ENCODE measurements at places on chromosomes 13 and 19.

DNA sequence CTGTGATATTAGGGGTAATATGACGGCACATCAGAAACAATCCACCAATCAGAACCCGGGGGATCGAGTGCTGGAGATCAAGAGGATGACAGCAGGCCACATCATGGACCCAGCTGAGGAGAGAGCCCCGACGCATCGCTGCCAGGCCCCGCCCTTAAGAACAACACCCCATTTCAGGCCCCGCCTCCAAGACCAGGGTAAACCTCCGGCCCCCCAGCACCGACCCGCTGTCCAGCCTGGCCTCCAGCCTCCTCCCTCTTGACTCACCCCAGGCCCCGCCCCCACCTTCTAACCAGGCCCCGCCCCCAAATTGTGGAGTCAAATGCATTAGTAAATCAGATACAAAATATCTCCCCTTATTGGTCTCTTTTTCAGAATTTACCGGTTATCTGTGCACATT is 4.7 kb upstream of the ZNF611 start:
- no peak for DNase-seq

DNA sequence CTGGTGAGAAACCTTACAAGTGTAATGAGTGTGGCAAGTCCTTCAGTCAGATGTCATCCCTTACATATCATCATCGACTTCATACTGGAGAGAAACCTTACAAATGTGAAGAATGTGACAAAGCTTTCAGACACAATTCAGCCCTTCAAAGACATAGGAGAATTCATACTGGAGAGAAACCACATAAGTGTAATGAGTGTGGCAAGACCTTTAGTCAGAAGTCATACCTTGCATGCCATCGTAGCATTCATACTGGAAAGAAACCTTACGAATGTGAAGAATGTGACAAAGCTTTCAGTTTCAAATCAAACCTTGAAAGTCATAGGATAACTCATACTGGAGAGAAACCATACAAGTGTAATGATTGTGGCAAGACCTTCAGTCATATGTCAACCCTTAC is 13.6 kb upstream of the ZNF765 start:
- DNase-seq = no peak

DNA sequence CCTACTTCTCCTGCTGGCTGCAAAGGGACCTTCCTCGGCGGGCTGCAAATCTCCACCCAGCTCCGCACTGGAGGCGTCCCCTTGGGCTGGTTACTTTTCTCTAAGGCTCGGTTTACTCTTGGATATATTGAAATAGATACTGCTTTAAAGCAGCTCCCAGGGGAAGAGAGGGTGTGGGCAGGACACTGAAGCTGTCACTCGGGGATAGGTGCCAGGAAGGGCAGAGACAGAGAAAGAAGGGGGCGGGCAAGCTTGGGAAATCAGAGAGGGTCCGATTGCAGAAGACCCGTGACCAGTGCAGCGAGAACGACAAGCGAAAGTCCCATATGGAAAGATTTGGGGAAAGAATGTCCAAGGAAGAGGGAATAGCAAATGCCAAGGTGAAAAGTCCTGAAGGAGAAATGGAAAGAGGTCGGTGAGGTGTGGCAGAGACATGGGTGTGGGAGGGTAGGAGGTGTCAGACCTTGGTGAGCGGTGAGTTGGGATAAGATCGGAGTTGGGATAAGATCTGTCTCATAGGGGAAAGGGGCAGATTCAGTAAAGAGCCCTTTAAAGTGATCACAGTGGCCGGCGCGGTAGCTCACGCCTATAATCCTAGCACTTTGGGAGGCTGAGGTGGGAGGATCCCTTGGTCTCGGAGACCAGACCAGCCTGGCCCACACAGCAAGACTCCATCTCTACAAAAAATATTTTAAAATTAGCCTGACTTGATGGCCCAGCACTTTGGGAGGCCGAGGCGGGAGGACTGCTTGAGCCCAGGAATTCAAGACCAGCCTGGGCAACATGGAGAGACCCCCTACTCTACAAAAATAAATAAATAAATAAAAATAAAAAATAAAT is 618 bp downstream of the THSD8 start:
- no peak for DNase-seq

DNA sequence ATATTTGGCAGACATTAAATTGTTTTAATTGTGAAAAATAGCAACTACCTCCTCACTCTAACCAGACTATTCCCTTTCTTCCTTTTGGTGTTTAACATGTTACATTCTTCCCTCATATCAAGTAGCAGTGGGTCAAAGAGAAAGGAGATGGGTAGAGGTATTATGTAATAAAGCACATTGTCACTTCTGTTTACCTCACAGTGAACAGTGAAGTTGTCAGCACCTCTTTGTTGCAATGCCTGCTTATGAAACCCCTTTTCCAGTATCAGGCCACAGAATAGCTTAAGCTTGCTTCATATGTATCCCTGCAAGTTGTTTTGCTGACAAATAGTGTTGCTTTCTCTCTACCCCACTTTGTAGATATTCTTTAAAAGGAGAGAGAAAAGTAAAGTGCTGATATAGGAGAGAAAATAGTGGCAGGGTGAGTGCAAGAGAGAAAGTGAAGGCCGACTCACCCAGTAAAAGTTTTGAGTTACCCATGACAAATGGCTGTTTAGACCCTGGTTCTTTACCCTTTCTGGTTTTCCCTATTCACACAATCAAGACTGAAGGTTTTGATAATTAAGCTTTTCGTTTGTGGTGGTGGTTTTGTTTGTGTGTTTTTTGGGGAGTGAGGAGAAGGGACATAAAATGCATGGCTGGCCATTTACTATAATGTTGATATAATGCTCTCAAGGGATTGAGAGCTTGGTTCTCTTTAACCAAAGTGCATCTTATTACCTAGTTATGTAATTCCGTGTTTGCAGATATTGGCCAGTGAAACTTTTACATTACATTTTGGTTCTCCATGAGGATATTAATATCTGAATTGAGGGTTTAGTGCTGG is 3.7 kb downstream of the ITM2B start:
- DNase-seq = no peak

GRCh38 chr13:44884076-44884729 is 105.1 kb downstream of the NUFIP1 start:
- no peak for DNase-seq

DNA sequence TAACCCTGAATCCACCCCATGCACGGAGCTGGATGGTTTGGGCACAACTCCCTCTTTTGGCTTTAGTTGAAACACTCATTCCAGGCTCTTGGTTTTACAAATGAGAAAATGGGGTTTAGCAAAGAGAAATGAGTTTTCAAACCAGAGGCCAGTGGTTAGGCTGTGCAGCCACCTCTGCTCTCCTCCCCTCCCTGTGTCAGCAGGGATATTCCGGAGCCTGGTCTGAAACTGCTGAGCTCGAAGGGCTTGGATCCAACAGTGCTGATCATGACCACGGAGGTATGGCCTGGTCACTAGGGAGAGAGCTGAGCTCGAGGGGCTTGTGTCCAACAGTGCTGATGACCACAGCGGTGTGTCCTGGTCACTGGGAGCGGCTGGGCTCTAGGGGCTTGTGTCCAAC is 41.5 kb downstream of the ZNF787 start:
- DNase-seq = no peak

DNA sequence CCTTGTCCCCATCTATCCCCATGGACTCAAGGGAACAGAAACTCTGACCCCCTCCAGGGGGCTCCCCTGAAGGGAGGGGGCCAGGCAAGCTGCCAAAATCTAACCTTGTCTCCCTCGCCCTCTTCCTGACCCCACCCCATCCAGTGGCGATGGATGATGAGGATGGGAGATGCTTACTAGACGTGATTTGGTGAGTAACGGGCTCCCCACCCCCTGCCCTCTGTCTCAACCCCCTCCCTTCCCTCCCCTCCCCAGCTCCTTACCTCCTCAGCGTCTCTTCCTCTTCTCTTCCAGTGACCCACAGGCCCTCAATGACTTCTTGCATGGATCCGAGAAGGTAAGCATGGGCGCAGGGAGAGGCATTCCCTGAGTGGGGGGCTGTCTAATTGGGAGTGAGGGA is 39.8 kb upstream of the EHD2 start:
- no peak for DNase-seq

- DNase-seq = no peak
Observed at GRCh38 chr19:31955061-31955460, 390.3 kb upstream of the ZNF507 start.
